ENCODE measurements at places on chromosomes 13 and 19. TPM values are rescaled to one million over a fixed set of nuclear protein-coding genes. Genes with fewer than 3 reads are reported as not detected.

The AMH gene
- total RNA-seq, result 0.86 TPM

The CYP4F3 gene
- 0.07 TPM for total RNA-seq

The SARS2 gene
- 18.7 TPM for total RNA-seq

The OR7A5 gene
- not detected for total RNA-seq

The EDNRB gene
- 4.0 TPM for total RNA-seq

The MAP2K7 gene
- total RNA-seq, result 11.6 TPM

The LGALS14 gene
- not detected for total RNA-seq

The KLHL26 gene
- total RNA-seq, result 4.7 TPM

The KCTD15 gene
- 45.8 TPM for total RNA-seq

The PRODH2 gene
- total RNA-seq, result not detected

The FXYD3 gene
- total RNA-seq, result not detected

The ZNF304 gene
- total RNA-seq, result 9.5 TPM

The VSTM1 gene
- not detected for total RNA-seq

The LYPD5 gene
- total RNA-seq, result 0.53 TPM

The CKM gene
- total RNA-seq, result not detected

The GNG8 gene
- not detected for total RNA-seq

The LAIR1 gene
- total RNA-seq, result not detected

The ZNF799 gene
- 6.1 TPM for total RNA-seq

The IL17D gene
- 5.8 TPM for total RNA-seq

The BICRA gene
- total RNA-seq, result 4.2 TPM

The ZNF93 gene
- total RNA-seq, result 7.3 TPM

The SIGLEC7 gene
- total RNA-seq, result not detected

The LILRB5 gene
- not detected for total RNA-seq

The FUT2 gene
- not detected for total RNA-seq

The ATP8A2 gene
- total RNA-seq, result 0.11 TPM

The LRG1 gene
- total RNA-seq, result 0.13 TPM

The ZNF429 gene
- total RNA-seq, result 0.79 TPM

The KLK3 gene
- not detected for total RNA-seq

The PRTN3 gene
- total RNA-seq, result not detected

The PSG3 gene
- total RNA-seq, result not detected

The SLC1A6 gene
- not detected for total RNA-seq

The OLFM2 gene
- 0.71 TPM for total RNA-seq

The DNAAF3 gene
- 0.32 TPM for total RNA-seq

The ZNF571 gene
- 1.6 TPM for total RNA-seq

The PALM gene
- 14.3 TPM for total RNA-seq

The LIM2 gene
- not detected for total RNA-seq

The NEK3 gene
- 16.9 TPM for total RNA-seq

The DPF1 gene
- 1.3 TPM for total RNA-seq

The CCDC9 gene
- 6.9 TPM for total RNA-seq

The SLC27A5 gene
- total RNA-seq, result 14.8 TPM

The POLRMT gene
- total RNA-seq, result 32.7 TPM

The RFPL4A gene
- total RNA-seq, result 0.13 TPM

All from pulmonary artery endothelial cell (primary cell).